ENCODE measurements at places on chromosomes 5 and 9. TPM values are rescaled to one million over a fixed set of nuclear protein-coding genes. Genes with fewer than 3 reads are reported as not detected.

Gene ST8SIA4
- 2.7 TPM for total RNA-seq

Gene ZNF484
- 12.0 TPM for total RNA-seq

Gene ARHGEF28
- 25.8 TPM for total RNA-seq

Gene MARCOL
- total RNA-seq = not detected

GRCh38 chr5:9895302-9895645 is 265.1 kb upstream of the TAS2R1 start:
- no peak for DNase-seq
- no peaks in the 10 kb centered on the region for H3K36me3 ChIP-seq
- H3K4me3 ChIP-seq = no peak overlapping the region
- no peaks in the 10 kb centered on the region for H3K27me3 ChIP-seq
- no peaks in the 10 kb centered on the region for H3K4me1 ChIP-seq
